Common myeloid progenitor, CD34-positive (primary cell): ENCODE measurements at places on chromosomes 3 and 15.

GRCh38 chr3:52227117-52227516 is 1.7 kb upstream of the TLR9 start:
- no peaks in the 10 kb centered on the region for H3K27me3 ChIP-seq
- peaks cover 16% of the 10 kb centered on the region for H3K36me3 ChIP-seq
- H3K4me3 ChIP-seq: no peak overlapping the region
- H3K4me1 ChIP-seq: no peaks in the 10 kb centered on the region
- H3K27ac ChIP-seq: no peak overlapping the region

GRCh38 chr3:39124876-39125840 is 17.7 kb downstream of the TTC21A start:
- peaks cover 9% of the 10 kb centered on the region for H3K4me1 ChIP-seq
- H3K27me3 ChIP-seq: no peaks in the 10 kb centered on the region
- no peak overlapping the region for H3K4me3 ChIP-seq
- H3K36me3 ChIP-seq: no peaks in the 10 kb centered on the region

DNA sequence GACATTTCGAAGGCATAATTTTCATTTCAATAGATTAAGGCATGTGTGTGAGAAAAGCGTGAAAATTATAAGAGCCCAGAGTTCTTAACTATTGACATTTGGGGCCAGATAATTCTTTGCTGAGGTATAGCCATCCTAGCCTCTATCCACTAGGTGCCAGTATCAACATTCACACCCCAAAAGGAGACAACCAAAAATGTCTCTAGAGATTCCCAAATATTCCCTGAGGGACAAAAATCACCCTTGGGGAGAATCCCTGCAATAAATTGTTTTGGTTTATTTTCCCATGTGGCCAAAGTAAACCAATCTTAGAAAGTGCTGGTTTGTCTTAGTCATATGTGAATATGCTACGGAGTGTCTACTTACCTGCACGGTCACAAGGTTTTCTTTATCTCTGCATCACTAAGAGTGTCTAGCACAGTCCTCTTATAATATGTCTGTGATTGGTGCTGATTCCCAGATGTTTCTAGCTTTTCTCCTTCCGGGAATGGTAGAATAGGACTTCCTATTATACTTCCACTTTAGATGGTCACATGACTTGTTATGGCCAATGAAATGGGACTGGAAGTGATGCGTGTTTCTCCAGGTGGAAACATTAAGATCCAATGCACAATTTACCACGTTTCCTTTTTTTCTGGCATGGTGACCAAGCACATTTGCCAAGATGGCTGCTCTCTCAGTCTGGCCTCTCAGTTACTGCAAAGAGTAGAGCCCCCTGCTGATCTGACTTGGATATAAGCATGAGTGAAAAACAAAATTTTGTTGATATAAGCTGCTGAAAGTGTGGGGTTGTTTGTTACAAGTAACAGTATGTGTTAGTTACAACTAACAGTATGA is 8.0 kb upstream of the KBTBD8 start:
- no peaks in the 10 kb centered on the region for H3K36me3 ChIP-seq
- no peak overlapping the region for H3K27ac ChIP-seq
- H3K4me1 ChIP-seq: no peaks in the 10 kb centered on the region
- DNase-seq: peak; percentile 64

DNA sequence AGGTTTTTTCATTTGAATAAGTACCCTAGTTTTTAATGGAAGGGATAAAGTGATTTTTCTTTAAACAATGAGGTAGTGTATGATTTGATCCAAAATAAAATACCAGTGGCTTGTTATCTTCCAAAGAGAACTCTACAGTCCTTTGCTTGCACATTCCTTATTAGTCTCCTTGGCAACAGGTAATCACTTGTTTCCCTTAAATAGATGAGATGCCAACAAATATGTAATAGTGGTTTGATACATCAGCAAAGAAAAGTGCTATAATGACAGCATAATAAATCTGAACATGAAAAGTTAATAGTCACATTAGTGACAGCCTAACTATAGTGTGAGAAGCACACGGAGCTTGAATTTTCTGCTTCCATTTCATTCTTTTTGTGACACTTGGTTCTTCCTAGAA is 360.2 kb downstream of the ZNF385D start:
- DNase-seq: no peak
- no peak overlapping the region for H3K27ac ChIP-seq
- no peaks in the 10 kb centered on the region for H3K27me3 ChIP-seq
- no peaks in the 10 kb centered on the region for H3K4me1 ChIP-seq

- H3K4me3 ChIP-seq: no peak overlapping the region
- DNase-seq: no peak
- peaks cover 45% of the 10 kb centered on the region for H3K4me1 ChIP-seq
- no peaks in the 10 kb centered on the region for H3K27me3 ChIP-seq
Observed at GRCh38 chr15:74421302-74422245, 12.2 kb downstream of the SEMA7A start.

DNA sequence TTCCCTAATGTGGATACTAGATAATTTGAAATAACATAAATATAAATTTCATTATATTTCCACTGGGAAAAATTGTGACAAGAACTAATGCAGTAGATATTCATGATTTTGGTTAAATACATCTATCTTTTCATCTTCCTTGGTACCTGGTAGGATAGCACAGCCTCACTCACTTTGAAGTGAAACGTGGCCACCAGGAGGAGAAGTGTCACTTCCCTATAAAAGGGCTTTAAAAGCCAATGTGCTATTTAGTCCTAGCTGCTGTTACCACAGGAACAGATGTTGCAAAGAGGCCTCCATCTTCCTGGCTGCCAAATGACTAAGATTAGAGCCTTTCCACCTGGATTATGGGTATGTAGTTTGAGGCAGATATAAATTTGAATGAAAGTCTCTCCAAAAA is 140.0 kb downstream of the PLOD2 start:
- H3K4me1 ChIP-seq: no peaks in the 10 kb centered on the region
- H3K36me3 ChIP-seq: no peaks in the 10 kb centered on the region
- H3K4me3 ChIP-seq: no peak overlapping the region
- peak; percentile 4 for DNase-seq
- no peak overlapping the region for H3K27ac ChIP-seq
- H3K27me3 ChIP-seq: no peaks in the 10 kb centered on the region

DNA sequence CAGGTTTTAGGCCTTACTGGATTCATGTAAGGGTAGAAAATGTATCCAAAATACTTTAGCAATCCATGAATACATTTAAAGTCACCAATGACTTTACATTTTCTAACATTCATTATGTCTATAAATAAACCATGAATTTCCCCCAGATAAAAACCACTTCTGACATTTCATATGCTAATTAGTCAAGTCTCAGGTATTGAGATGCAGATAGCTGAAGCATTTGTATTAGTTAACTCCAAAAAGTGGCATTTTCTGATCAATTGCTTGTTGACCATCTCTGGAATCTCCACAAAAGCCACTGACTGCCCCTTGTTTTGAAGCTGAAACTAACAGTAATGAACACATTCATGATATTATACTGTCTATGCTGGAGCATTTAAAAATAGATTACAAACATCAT is 68.4 kb upstream of the RAP2B start:
- H3K27ac ChIP-seq: no peak overlapping the region
- H3K36me3 ChIP-seq: no peaks in the 10 kb centered on the region
- no peak overlapping the region for H3K4me3 ChIP-seq

- H3K27me3 ChIP-seq: no peaks in the 10 kb centered on the region
- peak overlapping the region; percentile 85 for H3K27ac ChIP-seq
- peaks cover 10% of the 10 kb centered on the region for H3K36me3 ChIP-seq
Observed at GRCh38 chr3:113783463-113783862, 36.6 kb downstream of the ATP6V1A start.

DNA sequence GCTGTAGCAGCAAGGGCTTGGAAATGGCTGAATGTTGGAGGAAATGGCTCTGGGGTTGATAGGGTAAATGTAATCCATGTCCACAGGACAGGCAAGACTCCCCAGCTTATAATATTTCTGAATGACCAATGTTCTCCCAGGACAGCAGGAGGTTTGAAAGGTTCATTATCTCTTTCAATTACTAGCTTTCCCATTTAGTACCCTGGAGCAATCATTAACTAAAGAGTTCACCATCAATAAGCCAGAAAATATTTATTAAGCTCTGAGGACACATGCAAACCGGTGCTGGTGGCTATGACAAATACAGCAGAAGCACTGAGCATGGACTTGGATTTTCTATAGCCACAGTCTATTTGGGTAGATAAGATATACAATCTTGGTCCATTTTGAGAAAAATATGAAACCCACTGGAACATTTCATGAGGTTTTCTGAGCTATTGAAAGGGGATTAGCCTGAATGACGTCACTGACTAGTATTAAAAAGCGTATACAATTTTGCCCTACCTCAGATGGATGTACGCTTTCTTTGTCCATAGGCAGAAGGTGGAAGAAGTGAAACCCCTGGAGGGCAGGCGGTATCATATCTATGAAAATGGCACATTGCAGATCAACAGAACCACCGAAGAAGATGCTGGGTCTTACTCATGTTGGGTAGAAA is 166.2 kb downstream of the CHL1 start:
- DNase-seq: no peak
- H3K4me3 ChIP-seq: no peak overlapping the region
- H3K27ac ChIP-seq: no peak overlapping the region

GRCh38 chr15:96264351-96264798 is 66.1 kb upstream of the NR2F2 start:
- no peaks in the 10 kb centered on the region for H3K27me3 ChIP-seq
- no peak for DNase-seq
- no peak overlapping the region for H3K4me3 ChIP-seq
- H3K36me3 ChIP-seq: no peaks in the 10 kb centered on the region

GRCh38 chr15:100809151-100809550 is 70.5 kb upstream of the ALDH1A3 start:
- H3K27me3 ChIP-seq: no peaks in the 10 kb centered on the region
- no peak overlapping the region for H3K4me3 ChIP-seq
- no peaks in the 10 kb centered on the region for H3K4me1 ChIP-seq

DNA sequence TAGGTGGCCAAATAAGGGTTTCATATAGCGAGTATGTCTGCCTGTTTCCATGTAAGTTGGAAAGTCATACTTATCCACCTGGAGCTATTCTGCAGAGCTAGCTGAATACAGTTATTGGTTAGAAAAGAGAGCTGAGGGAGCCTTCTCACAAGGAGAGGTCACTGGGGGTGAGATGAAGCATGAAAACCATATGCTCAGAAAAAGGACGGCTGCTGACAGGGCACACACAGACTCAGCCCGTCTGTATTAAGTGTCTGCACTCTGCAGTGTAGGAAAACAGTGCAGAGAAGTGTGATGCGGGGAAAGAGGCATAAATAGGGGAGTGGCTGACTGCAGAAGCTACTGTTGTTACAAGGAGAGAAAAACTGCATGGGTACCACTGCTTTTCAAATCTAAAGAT is 58.2 kb downstream of the C3orf70 start:
- H3K4me3 ChIP-seq: no peak overlapping the region
- no peak overlapping the region for H3K27ac ChIP-seq
- DNase-seq: no peak
- no peaks in the 10 kb centered on the region for H3K36me3 ChIP-seq

- DNase-seq: no peak
- no peaks in the 10 kb centered on the region for H3K4me1 ChIP-seq
- H3K27ac ChIP-seq: no peak overlapping the region
- H3K27me3 ChIP-seq: no peaks in the 10 kb centered on the region
- H3K36me3 ChIP-seq: peaks cover 20% of the 10 kb centered on the region
Observed at GRCh38 chr3:52857864-52858263, 23.0 kb upstream of the MUSTN1 start.

GRCh38 chr15:81363276-81363675 is 10.7 kb downstream of the TMC3 start:
- no peaks in the 10 kb centered on the region for H3K4me1 ChIP-seq
- no peak overlapping the region for H3K4me3 ChIP-seq
- no peaks in the 10 kb centered on the region for H3K36me3 ChIP-seq
- no peak for DNase-seq
- no peaks in the 10 kb centered on the region for H3K27me3 ChIP-seq

- H3K4me1 ChIP-seq: no peaks in the 10 kb centered on the region
- no peak for DNase-seq
- no peaks in the 10 kb centered on the region for H3K27me3 ChIP-seq
- no peaks in the 10 kb centered on the region for H3K36me3 ChIP-seq
- H3K4me3 ChIP-seq: no peak overlapping the region
Observed at GRCh38 chr3:16583551-16583950, 21.7 kb downstream of the DAZL start.

GRCh38 chr3:160919942-160920341 is 163.9 kb downstream of the PPM1L start:
- DNase-seq: no peak
- no peak overlapping the region for H3K27ac ChIP-seq
- H3K36me3 ChIP-seq: no peaks in the 10 kb centered on the region
- H3K4me1 ChIP-seq: no peaks in the 10 kb centered on the region
- no peaks in the 10 kb centered on the region for H3K27me3 ChIP-seq

DNA sequence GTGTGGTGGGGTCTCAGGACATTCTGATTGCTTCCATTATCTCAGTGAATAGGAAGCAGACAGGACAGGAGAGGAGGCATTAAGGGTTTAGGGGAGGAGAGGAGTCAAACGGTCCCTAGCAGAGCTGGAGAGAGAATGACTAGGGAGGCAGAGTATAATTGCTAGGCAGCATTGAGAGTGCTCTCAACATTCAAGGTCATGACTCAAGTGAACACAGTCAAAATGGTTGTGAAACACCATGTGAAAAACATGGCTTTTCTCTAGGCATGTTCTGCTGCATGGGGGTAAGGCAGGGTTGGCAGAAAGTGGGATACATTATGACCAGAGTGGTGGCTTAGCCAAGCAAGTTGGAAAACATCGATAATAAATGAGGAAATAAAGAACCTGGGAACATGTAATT is 19.5 kb upstream of the HRH1 start:
- no peaks in the 10 kb centered on the region for H3K27me3 ChIP-seq
- no peak overlapping the region for H3K4me3 ChIP-seq
- H3K4me1 ChIP-seq: peaks cover 8% of the 10 kb centered on the region
- no peak overlapping the region for H3K27ac ChIP-seq
- no peaks in the 10 kb centered on the region for H3K36me3 ChIP-seq
